ENCODE measurements at places on chromosomes 3 and 15. TPM values are rescaled to one million over a fixed set of nuclear protein-coding genes. Genes with fewer than 3 reads are reported as not detected.

ROBO2 gene
- 3.4 TPM for total RNA-seq

CFAP161 gene
- 0.52 TPM for total RNA-seq

ATP11B gene
- 44.3 TPM for total RNA-seq

PPP1R14D gene
- total RNA-seq, result not detected

TIMP4 gene
- total RNA-seq, result 17.0 TPM

DNA sequence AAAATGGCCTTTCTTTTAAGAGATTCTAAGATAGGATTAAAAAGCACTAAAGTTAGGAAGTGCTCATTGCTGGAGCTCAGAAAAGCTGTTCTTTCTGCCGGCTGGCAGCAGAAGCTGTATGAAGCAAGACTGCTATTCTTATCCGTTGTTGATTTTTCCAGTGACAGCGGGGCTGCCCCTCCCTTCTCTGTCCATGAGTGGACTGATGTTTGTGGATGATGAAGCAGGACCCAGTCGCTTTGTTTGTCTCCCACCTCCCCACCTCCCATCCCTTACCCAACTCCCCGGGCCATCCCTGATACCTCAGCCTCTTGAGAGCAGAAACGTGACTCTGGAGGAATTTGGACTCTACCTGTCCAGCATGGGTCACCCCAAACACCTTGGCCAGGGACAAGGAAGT, 10.3 kb upstream of the MUSTN1 start:
- DNase-seq, result peak; percentile 91

DNA sequence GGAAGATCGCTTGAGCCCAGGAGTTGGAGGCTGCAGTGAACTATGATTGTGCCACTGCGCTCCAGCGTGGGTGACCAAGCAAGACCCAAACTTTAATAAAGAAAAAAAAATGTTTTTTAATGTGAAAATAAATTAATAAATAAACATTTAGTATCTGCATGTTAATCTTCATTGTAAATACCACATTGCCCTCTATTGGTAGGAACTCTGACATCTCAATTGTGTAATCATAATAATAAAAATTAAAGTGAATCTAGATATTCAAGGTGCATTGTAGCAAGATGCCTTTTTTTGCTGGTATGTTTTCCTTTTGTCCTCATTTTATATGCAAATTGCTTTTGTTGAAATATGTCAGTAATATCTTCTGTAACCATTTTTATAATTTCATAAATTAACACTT, 95.0 kb upstream of the LIMD1 start:
- DNase-seq, result no peak

DNA sequence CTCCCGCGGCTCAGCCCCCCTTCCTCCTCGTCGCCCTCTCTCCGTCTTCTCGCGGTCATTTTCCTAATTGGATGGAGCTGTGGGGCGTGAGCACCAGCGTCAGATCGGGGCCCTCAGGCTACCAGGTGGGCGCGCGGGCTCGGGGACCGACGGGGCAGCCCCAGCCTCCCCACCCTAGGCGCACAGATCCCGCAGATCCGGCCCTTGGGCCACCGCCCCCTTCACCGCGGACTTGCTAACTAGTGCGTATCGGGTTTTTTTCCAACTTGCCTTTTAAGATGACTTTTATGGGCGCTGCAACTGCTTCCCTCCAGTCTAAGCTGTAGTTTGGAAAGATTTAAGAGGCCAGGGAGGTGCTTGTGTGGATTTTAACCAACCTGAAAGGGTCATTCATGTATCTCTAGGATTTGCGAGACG, 1.3 kb downstream of the ZNF710 start:
- DNase-seq, result no peak

DNA sequence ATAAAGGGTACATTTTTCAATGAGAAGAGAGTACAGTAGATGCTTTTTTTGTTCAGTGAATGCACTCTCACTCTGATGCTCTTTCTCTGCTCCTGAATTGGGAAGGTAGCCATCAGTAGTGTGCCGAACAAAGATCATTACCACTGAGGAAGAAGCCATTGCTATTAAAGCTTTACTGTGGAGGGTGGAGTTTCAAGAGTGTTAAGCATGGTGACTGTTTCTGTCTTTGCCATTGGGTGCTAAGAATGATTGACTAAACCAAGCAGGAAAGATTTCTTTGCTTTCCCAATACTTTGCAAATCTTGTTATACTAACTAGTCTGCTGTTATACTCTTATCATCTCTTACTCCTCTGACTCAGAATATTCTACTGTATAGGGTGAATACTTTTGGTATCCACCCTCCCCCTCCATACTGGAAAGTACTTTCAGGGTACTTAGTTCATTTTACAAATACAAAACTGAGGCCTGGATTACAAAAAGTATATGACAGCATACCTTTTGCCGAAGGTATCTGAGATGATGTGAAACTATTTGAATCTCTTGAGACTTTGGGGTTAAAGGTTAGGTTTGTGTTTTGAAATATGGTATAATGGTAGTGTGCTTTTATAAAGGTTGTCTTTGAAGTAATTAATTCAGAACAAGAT, 1.7 kb downstream of the RAB11A start:
- DNase-seq, result no peak

DNA sequence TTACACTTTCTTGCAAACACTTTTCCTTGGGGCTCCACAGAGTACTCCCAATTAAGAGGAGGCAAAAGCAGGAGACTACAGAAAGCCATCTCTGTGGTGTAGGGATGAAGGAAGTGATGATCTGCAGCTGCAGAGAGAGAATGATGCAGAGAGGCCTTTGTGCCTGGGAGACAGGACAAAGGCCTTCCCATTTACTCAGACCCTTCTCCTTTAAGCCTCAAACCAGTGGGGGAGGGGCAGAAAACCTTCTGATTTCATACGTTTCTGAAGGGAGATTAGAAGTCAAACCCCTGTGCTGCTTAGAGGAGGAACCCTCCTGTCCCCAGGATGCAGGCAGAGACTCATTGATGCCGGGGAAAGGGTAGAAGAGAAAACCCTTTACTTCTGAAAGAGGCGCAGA, 130.8 kb downstream of the NEO1 start:
- DNase-seq, result no peak

DNA sequence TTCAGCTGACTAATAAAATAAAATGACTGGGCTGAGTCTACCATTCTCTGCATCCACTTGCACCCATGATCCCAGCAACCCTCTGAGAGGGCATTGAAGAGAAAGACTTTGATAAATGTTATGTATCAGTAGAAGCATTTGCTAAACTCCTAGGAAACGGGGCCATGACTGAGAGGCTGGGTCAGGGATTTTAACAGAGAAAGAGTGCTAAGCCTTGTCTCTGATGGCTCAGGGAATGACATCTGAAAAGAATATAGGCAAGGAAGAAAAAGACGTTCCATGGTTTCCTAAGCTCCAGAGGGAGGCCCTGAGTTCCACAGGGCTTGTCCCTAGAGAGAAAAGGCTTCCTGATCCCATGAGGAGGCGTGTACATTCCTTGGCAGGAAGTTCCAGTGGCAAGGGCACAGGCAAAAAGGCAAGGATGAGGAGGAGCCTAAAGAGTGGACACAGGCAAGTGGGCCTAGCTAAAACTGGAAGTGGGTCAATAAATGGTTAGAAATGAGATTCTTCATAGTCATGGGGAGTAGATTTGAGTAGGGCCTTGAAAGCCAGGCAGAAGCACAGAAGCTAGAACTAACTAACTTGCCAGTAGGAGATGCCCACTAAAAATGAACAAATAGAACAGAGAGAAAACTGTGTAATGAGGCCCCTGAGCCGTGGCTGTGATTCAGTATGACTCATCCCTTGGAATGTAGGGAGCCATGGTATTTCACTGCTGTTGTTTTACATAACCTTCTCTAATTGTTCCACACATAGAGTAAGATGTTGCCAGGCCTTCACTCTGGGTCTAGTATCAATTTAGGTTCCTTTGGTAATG, 44.9 kb upstream of the MANF start:
- no peak for DNase-seq

- no peak for DNase-seq
These were observed 981.8 kb downstream of the ROBO2 start for GRCh38 chr3:78021710-78022109.

DNA sequence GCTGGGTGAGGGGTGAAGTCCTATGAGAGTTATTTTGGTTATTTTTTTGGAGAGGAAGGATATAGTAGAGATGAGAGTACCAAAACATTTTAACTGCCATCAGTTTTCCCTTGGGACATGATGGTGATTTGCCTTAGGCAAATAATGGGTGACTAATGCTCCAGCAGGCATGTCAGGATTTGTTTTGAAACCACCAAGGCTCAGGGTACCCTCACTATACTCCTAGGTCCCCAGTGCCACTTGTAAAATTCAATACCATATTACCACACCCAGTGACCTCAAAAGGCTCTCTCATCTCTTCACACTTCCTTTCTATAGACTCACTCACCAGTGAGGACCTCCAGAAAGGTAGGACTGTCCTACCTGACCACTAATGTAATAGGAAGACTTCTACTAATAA, 83.6 kb downstream of the WDR72 start:
- DNase-seq, result no peak

DNA sequence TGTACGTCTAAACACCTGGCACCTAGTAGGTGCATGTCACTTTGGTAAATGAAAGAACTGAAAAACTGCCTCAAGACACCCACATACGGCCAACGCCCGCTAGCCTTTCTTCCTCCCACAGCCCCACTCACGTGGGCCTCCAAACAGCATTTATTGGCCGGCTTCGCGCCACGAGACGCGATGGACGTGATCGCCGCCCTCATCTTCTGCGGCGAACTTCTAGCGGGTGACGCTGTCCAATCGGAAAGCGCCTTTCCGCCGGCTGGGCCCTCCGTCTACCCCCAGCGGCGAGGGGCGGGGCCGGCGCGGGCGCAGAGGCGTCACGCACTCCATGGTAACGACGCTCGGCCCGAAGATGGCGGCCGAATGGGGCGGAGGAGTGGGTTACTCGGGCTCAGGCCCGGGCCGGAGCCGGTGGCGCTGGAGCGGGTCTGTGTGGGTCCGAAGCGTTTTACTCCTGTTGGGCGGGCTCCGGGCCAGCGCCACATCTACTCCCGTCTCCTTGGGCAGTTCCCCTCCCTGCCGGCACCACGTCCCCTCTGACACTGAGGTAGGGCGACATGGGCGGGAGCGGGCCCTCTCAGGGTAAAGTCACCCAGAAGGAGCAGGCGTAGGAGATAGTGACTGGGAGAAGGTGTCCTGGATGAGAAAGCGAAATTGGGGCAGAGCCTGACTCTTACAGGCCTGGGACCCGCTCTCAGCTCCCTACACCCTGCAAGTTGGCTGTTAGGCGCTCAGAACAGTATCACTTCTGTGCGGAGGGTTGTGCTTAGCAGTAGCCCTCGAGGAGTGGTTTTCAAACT, at the start of gene LMLN:
TSS of gene LMLN (plus strand) at position 327 of the 803 bp plus-strand sequence. CDS start at position 356, 29 bp downstream.
- peak; percentile 99 for DNase-seq

GRCh38 chr3:34889641-34890040, 749.7 kb upstream of the ARPP21 start:
- no peak for DNase-seq

Measured in posterior vena cava (tissue), 2 donors.